ENCODE measurements at places on chromosomes 6 and 20. TPM values are rescaled to one million over a fixed set of nuclear protein-coding genes. Genes with fewer than 3 reads are reported as not detected.
A peak's percentile ranks its signal among the peaks of the same experiment; 100 is the strongest.

DNA sequence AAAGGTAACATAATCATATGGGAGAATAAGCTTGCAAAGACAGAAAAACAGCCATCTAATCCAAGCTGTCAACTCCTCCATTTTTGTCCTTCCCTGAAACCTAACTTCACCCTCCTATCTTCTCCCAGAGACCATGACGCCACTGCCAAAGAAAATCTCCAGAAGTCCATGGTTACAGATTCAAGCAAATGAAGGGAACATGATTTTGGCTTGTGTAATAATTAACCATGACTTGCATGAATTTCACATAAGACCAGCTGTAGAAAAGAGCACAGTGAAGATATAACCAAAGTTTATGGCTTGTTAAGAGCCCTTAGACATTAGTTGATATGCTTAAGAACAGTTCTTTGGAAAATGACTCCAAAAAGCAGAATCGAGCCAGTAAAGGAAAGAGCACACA, 342.1 kb upstream of the NRSN1 start:
- H3K36me3 ChIP-seq, result no peaks in the 10 kb centered on the region
- no peak for DNase-seq
- no peak overlapping the region for H3K4me3 ChIP-seq
- H3K4me1 ChIP-seq, result peaks cover 23% of the 10 kb centered on the region
- no peaks in the 10 kb centered on the region for H3K27me3 ChIP-seq
- H3K27ac ChIP-seq, result peak overlapping the region; percentile 7

GRCh38 chr6:143336446-143337152, 113.9 kb downstream of the ADAT2 start:
- no peaks in the 10 kb centered on the region for H3K4me1 ChIP-seq
- no peak for DNase-seq
- no peaks in the 10 kb centered on the region for H3K36me3 ChIP-seq
- H3K4me3 ChIP-seq, result no peak overlapping the region
- H3K27me3 ChIP-seq, result no peaks in the 10 kb centered on the region

GRCh38 chr6:14718861-14719260, 527.0 kb upstream of the JARID2 start:
- H3K36me3 ChIP-seq, result no peaks in the 10 kb centered on the region
- no peak for DNase-seq
- H3K27me3 ChIP-seq, result no peaks in the 10 kb centered on the region
- no peak overlapping the region for H3K4me3 ChIP-seq
- H3K27ac ChIP-seq, result no peak overlapping the region

LY6G6F gene
- not detected for polyA plus RNA-seq

DNA sequence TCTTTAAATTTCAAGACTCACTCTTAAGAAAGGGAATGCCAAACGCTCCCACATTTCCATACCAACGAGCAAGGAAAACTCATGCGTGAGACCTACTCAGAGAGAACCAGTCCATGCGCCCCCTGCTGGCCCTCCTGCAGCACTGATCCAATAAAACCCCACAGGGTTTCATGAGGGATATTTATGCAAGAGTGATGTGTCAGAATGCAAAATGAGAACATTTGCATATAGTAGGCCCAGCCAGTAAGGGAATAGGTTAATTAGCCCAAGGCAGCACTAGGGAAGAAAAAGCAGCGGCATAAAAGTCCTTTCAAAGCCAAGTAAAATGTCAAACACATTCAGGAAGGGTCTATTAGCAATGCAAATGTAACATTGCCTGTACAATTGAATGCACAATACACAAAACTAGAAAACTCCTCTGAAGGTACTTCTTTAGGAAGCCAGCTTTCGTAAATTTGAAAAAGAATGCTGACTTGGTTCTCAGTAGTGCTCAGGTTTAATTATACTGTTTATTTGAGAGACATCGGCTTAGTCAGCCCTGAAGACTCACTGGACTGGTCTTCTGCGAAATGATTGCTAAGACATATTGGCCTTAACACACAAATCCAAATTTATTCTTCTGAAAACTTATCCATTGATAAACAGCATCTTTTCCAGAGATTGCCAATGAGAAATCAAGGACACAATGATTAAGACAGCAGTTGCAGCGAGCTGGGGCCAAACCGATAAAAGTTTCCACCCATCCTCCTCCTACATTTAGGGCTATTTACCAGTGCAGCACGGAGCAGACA, 93.2 kb downstream of the GMPR start:
- H3K27ac ChIP-seq, result peak overlapping the region; percentile 4
- no peaks in the 10 kb centered on the region for H3K36me3 ChIP-seq
- no peak overlapping the region for H3K4me3 ChIP-seq
- no peaks in the 10 kb centered on the region for H3K27me3 ChIP-seq

GRCh38 chr6:121823437-121823851, 388.0 kb downstream of the GJA1 start:
- no peaks in the 10 kb centered on the region for H3K27me3 ChIP-seq
- no peaks in the 10 kb centered on the region for H3K36me3 ChIP-seq
- H3K4me3 ChIP-seq, result no peak overlapping the region

DNA sequence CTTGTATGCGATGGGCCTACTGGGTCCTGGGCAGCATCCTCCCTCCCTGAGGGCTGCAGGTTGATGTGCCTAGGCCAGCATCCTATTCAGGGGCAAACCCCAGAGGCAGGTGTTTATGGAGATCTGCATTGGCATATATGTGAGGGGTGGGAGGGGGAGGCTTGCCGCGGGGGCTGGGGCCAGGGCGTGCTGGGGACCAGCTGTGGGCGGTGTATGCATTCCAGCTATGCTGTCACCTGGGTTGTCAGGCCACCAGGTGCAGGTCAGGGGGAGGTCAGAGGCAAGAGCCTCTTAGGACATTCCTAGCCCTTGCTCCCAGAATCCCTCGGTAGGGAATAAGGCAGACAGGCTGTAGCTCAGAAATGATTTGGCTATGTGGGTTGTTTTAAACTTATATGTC, 11.9 kb downstream of the FOXA2 start:
- no peak for DNase-seq
- H3K36me3 ChIP-seq, result no peaks in the 10 kb centered on the region
- H3K4me3 ChIP-seq, result no peak overlapping the region
- H3K27ac ChIP-seq, result no peak overlapping the region
- H3K27me3 ChIP-seq, result peaks cover 96% of the 10 kb centered on the region
- H3K4me1 ChIP-seq, result peaks cover 7% of the 10 kb centered on the region

PSMB8 gene
- 18.6 TPM for polyA plus RNA-seq

DNA sequence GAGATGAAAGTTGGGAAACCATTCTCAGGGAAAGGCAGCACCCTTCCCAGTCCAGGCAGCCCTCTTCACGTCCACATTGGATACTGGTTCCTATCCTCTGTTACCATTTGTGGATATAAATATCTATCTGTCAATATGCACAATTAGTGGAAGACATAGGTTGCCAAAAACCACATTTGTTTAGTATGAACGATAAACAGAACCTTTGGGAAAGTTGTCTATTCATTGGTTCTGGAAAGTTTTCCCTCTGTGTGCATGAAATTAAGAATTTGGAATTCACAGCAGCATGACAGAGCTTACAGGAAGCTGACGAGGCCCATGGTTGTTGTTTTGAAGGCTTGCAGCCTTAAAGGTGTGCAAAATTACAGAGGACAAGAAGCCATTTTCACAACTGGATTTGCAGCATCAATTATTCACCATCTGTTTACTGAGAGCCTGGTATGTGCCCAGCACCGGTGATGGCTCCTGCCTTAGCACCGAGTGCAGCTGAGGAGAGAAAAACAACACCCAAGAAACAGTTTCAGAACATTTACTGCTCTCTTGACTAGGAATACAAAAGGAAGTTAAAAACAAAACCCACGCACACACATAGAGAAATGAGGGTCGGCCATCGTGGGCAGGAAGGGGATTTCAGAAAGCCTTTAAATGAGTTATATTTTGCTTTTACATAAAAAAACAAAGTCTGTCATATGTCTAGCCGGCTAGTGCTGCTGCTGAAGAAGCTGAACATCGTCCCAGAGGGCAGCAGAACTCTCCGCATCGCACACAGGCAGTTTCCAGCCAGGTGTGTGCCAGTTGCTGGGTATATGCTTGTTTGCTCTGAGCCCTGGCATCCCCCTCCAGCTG, 319.6 kb downstream of the FARS2 start:
- no peaks in the 10 kb centered on the region for H3K36me3 ChIP-seq
- H3K27me3 ChIP-seq, result no peaks in the 10 kb centered on the region
- DNase-seq, result no peak

- no peaks in the 10 kb centered on the region for H3K36me3 ChIP-seq
- no peak overlapping the region for H3K27ac ChIP-seq
- no peak for DNase-seq
- no peak overlapping the region for H3K4me3 ChIP-seq
- no peaks in the 10 kb centered on the region for H3K27me3 ChIP-seq
Observed at GRCh38 chr6:25124216-25124715, 154.9 kb upstream of the CARMIL1 start.

GRCh38 chr6:168214586-168215104, 104.9 kb downstream of the DACT2 start:
- no peak overlapping the region for H3K4me3 ChIP-seq
- H3K36me3 ChIP-seq, result no peaks in the 10 kb centered on the region
- no peaks in the 10 kb centered on the region for H3K27me3 ChIP-seq
- H3K4me1 ChIP-seq, result no peaks in the 10 kb centered on the region
- H3K27ac ChIP-seq, result no peak overlapping the region
- no peak for DNase-seq

GRCh38 chr6:126716032-126716431, 376.1 kb downstream of the CENPW start:
- no peak overlapping the region for H3K27ac ChIP-seq
- peaks cover under 1% of the 10 kb centered on the region for H3K4me1 ChIP-seq
- no peaks in the 10 kb centered on the region for H3K36me3 ChIP-seq
- H3K27me3 ChIP-seq, result no peaks in the 10 kb centered on the region

PSORS1C1 gene
- 3.9 TPM for polyA plus RNA-seq

DNA sequence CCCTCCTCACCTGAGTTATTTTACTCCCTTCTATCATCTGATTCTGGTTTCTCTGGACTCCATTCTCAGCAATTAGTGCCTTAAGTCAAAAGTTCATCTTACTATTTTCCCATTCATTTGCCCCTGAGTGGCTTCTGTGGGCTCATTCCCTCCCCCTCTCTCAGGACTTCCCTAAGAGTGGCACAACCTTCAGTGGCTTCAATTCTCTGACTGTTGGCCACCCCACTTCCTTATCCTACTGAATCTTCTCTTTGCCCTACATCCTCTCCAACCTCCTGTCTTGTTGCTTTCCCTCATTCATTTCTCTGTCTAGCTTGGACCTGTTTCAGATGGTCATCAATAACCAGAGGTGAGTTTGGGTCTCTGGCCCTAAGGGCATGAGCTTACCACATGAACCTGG, 61.1 kb upstream of the GLP1R start:
- no peak overlapping the region for H3K4me3 ChIP-seq
- H3K36me3 ChIP-seq, result no peaks in the 10 kb centered on the region
- H3K27me3 ChIP-seq, result peaks cover 26% of the 10 kb centered on the region
- H3K27ac ChIP-seq, result no peak overlapping the region
- no peak for DNase-seq
- no peaks in the 10 kb centered on the region for H3K4me1 ChIP-seq

- no peaks in the 10 kb centered on the region for H3K4me1 ChIP-seq
- H3K4me3 ChIP-seq, result no peak overlapping the region
- no peaks in the 10 kb centered on the region for H3K36me3 ChIP-seq
- H3K27ac ChIP-seq, result no peak overlapping the region
Observed at GRCh38 chr6:154251116-154251515, 105.5 kb downstream of the IPCEF1 start.

GRCh38 chr6:77786935-77787629, 134.2 kb downstream of the MEI4 start:
- H3K27ac ChIP-seq, result no peak overlapping the region
- DNase-seq, result no peak

KHDC1 gene
- polyA plus RNA-seq, result 7.3 TPM

SYNE1 gene
- 17.6 TPM for polyA plus RNA-seq

- no peaks in the 10 kb centered on the region for H3K36me3 ChIP-seq
- no peak overlapping the region for H3K4me3 ChIP-seq
- H3K27me3 ChIP-seq, result no peaks in the 10 kb centered on the region
- DNase-seq, result peak; percentile 14
- H3K4me1 ChIP-seq, result no peaks in the 10 kb centered on the region
Observed at GRCh38 chr6:147776631-147777213, 268.2 kb downstream of the SAMD5 start.

COL21A1 gene
- polyA plus RNA-seq, result 36.2 TPM

RAET1G gene
- polyA plus RNA-seq, result 0.31 TPM

DNA sequence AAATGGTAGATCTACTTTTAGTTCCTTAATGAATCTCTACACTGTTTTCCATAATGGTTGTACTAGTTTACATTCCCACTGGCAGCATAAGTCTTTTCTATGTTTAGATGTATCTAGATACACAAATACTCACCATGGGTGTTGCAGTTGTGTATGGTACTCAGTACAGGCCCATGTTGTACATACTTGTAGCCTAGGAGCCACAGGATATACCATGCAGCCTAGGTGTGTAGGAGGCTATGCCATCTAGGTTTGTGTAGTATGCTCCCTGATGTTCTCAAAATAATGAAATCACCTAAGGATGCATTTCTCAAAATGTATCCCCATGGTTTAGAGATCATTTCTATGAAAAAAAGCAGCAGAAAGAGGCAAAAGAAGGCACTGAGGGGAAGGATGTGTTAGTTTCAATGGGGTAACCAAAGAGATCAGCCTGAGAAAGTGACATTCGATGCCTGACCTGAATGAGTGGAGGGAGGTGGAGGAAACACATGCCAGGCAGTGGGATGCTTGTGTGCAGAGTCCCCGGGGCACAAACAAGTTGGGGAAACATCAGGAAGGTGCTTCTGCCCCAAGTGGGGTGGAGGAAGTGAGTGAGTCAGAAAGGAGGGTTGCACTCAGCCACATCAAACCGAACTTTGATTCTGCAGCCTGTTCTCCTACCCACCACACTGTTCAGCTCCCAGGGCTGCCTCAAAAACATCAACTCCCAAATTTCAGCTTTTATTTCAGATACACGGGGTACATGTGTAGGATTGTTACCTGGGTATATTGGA, 191.2 kb downstream of the ZNF217 start:
- no peaks in the 10 kb centered on the region for H3K36me3 ChIP-seq
- no peak for DNase-seq

- no peak for DNase-seq
- H3K27me3 ChIP-seq, result no peaks in the 10 kb centered on the region
- no peak overlapping the region for H3K27ac ChIP-seq
- no peaks in the 10 kb centered on the region for H3K36me3 ChIP-seq
- H3K4me3 ChIP-seq, result no peak overlapping the region
Observed at GRCh38 chr20:59781226-59781625, 152.2 kb downstream of the SYCP2 start.

PNPLA1 gene
- 0.48 TPM for polyA plus RNA-seq

DNA sequence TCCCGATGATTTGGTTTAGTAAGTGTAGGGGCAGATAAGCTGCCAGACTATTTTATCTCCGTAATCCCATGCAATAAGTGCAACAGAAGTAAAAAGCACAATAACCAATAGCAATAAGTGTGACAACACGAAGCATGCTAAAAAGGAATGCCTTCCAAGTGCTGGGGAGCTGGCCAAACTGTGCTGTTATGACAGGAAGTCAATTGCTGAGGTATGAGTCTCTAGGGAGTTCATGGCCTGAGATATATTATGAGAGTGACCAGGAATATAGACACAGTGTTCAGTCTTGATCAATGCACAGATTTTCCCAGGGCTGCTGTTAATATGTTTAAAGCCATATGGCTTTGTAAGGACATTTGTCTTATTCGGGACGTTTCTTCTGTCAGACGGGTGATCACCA, 10.5 kb upstream of the ANGPT4 start:
- H3K36me3 ChIP-seq, result no peaks in the 10 kb centered on the region
- H3K27me3 ChIP-seq, result no peaks in the 10 kb centered on the region
- H3K27ac ChIP-seq, result no peak overlapping the region
- DNase-seq, result no peak
- H3K4me3 ChIP-seq, result no peak overlapping the region

LIN28B gene
- 1.8 TPM for polyA plus RNA-seq

Measured in hepatocyte (in vitro differentiated cells).